ENCODE measurements at places on chromosomes 11 and 22.

GRCh38 chr11:131895865-131896264 is 525.5 kb downstream of the NTM start:
- no peak for DNase-seq

DNA sequence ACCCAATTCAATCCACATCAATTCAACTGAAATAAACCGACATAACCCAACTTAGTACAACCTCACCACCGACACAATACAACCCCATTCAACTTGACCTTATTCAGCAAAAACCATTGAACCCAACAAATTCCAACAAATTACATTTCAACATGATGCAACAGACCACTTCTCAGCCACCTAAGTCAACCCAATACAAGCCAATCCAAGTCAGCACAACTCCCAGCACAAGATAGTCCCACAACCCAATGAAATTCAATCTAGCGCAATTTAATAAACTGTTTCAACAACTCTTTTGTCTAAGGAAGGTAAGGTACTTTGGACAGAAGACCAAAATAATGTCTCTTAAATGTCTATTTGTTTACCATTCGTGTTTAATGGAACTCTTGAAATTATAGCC is 226.0 kb downstream of the MIAT start:
- DNase-seq: no peak

DNA sequence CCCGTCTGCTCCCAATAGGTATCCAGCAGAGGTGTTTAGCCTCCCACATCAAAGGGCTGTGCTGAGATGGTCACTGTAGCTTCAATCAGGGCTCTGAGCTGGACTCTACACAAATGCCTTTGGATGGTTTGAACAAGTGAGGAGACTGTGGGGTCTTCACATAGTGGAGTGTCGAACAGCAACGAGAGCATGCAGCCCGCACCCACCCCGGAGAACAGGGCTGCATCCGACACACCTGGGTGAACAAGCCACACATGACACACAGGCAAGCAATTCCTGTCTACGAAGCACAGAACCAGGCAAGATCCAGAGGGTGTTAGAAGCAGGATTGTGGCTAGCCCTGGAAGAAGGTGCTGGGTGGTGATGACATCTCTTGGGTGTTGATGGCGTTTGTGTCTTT is 58.0 kb upstream of the FGF3 start:
- DNase-seq: peak; percentile 46

DNA sequence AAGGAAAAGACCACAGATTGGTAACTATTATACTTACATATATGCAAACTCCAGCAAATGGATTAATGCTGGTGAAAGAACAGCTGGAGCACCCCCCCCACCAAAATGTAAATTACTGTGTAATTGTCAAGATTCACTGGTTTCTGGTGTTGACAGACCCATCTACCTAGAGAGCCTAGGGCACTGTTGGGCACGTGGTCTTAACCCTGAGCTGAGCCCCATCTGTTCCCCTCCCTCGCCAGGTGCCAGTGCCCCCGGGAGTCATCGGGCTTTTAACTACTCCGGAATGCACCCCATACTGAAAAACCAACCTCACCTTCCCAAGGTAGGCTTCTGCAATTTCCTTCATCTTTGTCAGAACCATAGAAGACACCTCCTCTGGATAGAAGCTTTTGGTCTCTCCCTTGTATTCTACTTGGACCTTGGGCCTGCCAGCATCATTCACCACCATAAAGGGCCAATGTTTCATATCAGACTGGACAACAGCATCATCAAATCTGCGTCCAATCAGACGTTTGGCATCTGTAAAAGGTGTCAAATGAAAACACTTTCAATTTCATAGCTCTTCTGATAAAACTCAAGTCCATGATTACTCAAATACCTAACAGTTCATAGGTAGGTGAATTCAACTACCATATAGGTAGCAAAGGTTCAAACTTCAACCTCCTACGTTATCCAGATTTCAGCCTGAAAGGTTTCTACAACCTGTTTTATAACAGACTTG is 1.5 kb downstream of the HSPA8 start:
- DNase-seq: no peak

GRCh38 chr11:120499088-120499487 is 12.5 kb upstream of the GRIK4 start:
- no peak for DNase-seq

DNA sequence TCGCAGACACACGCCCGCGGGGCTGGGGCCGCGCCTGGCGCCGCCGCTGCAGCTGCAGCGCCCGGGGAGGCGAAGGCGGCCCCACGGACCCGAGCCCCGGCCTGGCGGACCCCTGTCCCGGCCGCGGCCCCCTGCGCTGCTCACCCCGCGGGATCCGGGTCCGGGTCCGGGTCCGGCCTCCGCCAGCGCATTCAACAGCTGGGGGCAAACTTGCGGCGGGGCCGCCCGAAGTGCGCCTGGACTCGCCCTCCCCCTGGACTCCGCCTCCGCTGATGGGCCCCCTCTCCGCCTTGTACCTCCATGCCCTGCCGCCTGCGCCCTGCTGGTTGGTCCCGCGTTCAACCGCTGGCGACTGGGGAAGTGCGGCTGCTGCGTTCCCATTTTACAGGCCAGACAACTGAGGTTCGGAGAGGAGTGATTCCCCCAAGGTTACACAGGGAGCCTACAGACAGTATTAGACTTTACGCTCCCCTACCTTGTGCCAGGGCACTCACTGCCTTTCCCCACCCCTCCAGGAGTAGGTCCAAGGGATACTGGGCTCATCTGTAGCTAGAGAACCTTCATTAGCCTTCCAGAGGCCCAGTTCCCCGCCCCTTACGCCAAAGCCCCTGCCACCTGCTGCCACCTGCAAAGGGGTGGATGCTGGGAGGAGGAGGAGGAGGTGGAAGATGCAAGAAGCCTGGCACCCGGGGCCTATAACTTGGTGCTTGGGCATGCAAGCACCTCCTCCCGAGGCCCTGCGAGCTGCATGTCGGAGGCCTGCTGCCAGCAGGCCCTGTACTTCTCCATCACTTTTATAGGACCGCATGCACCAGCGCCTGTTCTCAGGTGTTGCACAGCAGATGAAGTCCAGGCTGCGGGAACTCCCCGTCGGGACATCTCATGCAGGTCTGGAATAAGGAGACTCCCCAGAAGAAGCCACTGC is 694 bp upstream of the ELFN2 start:
- DNase-seq: no peak

- no peak for DNase-seq
Observed at GRCh38 chr11:41784513-41785335, 325.3 kb upstream of the LRRC4C start.

- peak; percentile 85 for DNase-seq
Observed at GRCh38 chr11:133064152-133064877, 468.0 kb downstream of the OPCML start.

- no peak for DNase-seq
Observed at GRCh38 chr11:86889001-86889341, 66.2 kb downstream of the FZD4 start.

DNA sequence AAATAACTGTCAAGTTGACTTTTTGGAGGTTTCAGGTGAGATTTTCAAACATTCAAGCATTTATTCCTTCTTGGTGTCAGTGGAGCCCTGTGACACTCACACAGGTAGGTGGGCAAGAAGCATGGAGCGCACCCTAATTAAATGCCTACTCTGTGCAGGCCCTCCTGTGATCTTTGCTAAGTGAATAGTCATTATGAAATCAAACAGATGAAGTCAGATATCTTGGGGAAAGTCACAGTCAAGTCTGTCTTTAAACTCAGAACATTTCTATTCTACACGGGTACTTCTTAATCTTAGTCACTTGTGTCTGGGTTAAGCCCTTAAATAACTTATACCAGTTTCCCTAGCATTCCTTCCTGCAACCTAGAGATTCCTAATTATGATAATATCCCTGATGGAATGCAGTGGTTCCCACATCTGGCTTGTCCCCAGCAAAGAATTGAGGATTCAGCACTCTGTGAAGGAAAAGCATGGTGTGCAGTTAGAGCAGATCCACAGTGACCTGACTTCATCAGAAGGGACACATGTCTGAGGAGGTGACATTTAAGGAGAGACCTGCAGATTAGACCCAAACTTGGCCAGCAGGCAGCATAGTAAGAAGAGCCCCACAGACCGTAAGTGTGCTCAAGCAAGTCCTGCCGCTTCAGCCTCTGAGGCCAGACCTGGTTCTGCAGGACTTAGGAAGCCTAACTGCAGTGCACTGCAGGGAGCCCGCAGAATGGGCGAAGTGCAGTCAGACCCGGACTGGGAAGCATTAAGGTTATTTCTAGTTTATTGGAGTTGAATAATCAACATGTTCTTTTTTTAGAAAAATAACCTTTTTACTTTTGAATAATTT is 85.3 kb upstream of the GAL start:
- no peak for DNase-seq

DNA sequence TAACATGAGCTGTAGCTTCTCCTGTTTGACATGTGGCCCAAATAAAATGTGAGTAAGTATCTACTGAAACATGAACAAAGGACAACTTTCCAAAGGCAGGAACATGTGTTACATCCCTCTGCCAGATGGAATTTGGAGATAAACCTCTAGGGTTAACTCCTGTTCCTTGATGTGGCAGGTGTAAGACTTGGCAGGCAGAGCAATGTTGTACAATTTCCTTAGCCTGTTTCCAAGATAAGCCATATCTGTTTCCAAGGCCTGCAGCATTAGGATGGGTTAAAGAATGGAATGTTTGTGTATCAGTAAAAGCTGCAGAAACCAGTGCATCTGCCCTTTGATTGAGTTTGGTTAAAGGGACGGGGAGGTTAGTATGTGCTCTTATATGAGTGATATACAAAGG is 8.8 kb upstream of the DNAJB13 start:
- DNase-seq: no peak

- no peak for DNase-seq
Observed at GRCh38 chr22:41470886-41471285, 2.0 kb downstream of the ACO2 start.

- DNase-seq: no peak
Observed at GRCh38 chr22:28759861-28760560, 12.5 kb upstream of the CCDC117 start.

DNA sequence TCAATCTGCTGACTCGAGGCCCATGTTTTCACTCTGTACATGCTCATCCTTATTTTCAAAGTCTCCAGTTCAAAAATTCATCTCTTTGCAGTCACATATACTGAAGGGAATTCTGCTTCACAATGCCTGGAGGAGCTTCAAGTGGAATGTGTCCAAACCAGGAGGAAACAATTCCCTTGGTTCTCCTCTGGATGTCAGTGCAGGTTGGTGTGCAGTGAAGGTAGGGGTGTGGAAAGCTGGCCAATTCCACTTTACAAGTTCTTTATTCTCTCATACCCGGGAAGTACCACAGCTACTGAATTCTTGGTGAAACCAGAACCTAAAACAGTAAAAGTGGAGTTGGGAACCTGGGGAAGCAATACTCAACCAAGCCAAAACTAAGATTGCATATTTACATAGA is 57.3 kb downstream of the BDNF start:
- DNase-seq: no peak
